ENCODE measurements at places on chromosomes 1 and 21.
A peak's percentile ranks its signal among the peaks of the same experiment; 100 is the strongest.

DNA sequence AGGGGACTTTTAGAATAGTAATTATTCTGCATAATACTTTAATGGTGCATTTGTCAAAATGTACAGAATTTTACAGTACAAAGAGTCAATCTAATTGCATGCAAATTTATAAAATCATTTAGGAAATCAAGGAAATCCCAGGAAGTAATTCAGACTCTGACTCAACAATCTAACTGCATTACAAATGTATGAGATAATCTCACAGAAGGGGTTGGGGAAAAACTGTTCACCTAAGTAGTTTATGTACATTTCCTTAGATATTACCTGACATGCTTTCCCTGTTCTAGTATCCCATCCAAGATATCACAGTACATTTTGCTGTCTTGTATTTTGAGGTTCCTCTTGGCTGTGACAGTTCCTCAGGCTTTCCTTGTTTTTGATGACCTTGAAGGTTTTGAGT lies 4.7 kb downstream of the CRB1 start:
- no peak for DNase-seq

GRCh38 chr1:2529784-2530512 lies at the start of gene HES5:
HES5 (minus strand) TSS chr1:2530263; CDS start chr1:2530164, 99 bp downstream.
- peak; percentile 32 for DNase-seq

DNA sequence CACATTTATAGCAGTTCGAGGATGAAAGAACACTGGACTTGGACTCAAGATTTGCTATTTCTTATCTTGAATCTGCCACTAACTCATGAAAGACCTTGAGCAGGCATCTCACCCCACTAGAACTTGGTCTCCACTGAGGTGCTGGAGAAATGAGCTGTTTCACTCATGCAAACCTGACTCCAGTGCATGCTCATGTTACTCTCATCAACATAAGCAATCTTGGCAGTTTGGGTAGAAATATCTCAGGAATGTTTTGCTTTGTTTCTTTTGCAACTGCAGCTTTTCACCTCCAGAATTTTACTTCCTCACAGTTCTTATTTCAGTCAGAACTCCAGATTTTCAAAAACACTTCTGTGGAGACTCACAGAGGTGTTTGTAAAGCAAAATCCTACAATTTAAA lies 46.2 kb upstream of the DAB1 start:
- DNase-seq = no peak

- no peak for DNase-seq
Observed at GRCh38 chr21:41247561-41248545, 68.7 kb upstream of the FAM3B start.

GRCh38 chr21:35720208-35720731 lies 340.1 kb downstream of the SETD4 start:
- no peak for DNase-seq

- DNase-seq = no peak
Observed at GRCh38 chr1:156748670-156749418, 2.6 kb downstream of the HDGF start.

GRCh38 chr1:217315346-217315745 lies 315.5 kb downstream of the GPATCH2 start:
- DNase-seq = no peak

DNA sequence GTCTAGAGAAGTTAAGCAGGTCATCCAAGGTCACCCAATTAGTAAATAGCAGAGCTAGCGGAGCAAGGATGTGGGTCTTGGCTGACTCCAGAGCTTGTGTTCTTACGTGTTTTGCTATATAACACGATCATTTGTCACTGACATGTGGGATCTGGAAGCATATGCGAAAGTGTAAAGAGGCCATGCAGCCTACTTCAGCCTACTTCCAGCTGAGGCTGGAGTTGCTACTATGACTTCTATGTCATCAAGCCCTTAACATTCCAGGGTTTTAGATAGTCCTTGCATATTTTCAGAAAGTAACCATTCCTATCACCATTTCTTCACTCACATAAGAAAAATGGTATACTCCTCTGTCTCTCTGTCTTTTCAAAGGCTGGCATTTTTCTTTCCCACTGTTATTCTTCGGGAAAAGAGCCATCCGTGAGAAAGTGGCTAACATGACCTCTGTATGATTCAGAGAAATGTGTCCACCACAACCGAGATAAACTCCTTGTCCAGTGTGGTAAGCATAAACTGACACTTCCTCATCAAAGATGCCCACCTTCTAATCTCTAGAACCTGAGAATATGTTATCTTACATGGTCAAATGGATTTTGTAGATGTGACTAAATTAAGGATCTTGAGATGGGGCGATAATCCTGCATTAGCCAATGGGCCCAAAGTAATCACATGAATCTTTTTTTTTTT lies 24.0 kb upstream of the ABL2 start:
- DNase-seq = no peak

GRCh38 chr1:181669246-181669645 lies 185.9 kb downstream of the CACNA1E start:
- DNase-seq = no peak

DNA sequence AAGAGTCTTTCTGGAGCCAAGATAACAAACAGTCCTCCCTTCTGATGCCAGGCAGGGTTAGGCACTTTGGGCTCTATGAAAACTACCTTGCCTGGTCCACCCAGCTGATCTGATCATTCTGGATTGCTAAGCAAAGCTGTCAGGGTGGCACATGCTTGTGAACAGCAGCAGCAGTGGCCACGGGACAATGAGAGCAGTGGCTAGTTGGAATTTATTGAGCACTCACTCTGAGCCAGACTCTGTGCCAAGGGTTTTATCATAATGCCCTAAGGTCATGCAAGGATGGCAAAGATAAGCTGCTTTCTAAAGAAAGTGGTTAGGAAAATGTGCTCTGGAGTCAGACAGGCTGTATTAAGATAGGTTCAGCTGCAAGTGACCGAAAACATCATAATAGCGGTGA lies 390.4 kb upstream of the VAMP3 start:
- DNase-seq = no peak
